ENCODE measurements at places on chromosomes 11 and 22. TPM values are rescaled to one million over a fixed set of nuclear protein-coding genes. Genes with fewer than 3 reads are reported as not detected.

- DNase-seq, result peak; percentile 73
These were observed 10.7 kb downstream of the PCSK7 start for GRCh38 chr11:117220999-117221774.

Gene PKDREJ
- total RNA-seq, result 2.4 TPM

Gene FAM181B
- total RNA-seq, result 1.4 TPM

GRCh38 chr11:60987577-60988277 is 16.2 kb downstream of the CD6 start:
- DNase-seq, result no peak

Gene PLAAT5
- not detected for total RNA-seq

GRCh38 chr11:72613977-72614376 is 60.2 kb downstream of the PDE2A start:
- no peak for DNase-seq

- no peak for DNase-seq
These were observed 15.5 kb upstream of the C1QTNF4 start for GRCh38 chr11:47609675-47610074.

All from umbilical cord (tissue), 2 donors.